Dorsolateral prefrontal cortex (tissue), 122 donors: ENCODE measurements at places on chromosomes 12 and 14.

GRCh38 chr14:36054353-36055051 lies 122.0 kb downstream of the PTCSC3 start:
- DNase-seq = no peak

DNA sequence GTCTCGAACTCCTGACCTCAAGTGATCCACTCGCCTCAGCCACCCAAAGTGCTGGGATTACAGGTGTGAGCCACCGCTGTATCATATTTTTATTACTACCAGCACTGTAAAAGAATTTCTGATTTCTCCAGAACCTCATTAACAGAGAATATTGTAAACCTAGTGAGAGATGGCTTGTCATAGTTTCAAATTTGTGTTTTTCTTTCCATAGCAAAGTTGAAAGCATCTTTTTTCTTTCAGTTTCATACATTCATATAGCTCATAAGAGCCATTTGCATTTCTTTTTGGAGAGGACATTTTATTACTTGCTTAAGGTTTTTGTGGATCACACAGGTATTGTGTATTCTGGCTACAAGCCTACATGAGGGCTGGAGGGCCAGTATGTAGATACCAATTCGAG lies 58.0 kb downstream of the MIS18BP1 start:
- no peak for DNase-seq

DNA sequence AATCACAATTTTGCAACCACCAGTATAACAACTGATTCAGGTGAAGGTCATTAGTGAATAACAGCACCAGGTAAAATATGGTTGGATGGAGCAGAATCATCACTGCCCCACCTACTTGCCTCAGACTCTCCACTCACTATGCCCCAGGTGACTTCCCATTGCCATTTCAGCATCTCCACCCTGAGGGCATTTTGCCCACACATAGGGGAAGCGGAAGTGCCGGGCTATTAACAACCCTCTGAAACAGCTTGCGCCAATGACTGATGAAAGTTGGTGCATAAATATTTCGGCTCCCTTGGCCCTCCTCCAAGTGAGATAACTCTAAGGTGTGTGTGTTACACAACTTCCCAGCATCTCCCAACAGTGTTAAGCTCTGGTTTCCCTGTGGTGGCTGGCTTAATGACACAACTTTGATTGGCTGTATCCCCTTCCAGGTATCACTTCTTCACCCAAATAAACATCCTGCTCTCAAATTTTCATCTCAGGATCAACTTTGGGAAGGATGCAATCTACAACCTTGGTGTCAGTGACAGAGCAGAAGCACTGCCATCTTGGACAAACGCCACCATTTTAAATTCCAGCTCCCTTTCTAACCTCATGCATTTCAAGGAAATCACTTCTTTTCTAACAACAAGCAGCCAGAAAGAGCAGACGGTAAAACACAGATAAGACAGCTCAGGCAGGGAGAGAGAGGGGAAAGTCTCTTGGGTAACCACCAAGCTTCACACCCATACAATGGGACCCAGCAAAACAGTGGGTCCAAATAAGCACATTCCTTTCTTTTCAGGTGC lies 73.6 kb upstream of the PPP2R5C start:
- DNase-seq = no peak

DNA sequence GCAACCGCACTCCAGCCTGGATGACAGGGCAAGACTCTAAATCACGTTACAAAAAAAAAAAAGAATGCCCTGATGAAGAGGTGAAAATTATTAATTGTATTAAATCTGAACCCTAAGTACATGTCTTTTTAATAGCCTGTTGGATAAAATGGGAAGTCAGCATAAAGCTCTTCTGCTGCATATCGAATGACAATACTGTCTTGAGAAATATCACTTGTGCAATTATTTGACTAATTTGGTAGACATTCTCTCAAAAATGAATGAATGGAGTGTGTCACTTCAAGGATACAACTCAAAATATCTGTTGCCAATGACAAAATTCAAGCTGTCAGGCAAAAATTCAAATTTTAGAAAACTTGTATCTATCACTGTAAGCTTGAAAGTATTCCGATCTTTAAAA lies 38.9 kb downstream of the DNAI7 start:
- no peak for DNase-seq

DNA sequence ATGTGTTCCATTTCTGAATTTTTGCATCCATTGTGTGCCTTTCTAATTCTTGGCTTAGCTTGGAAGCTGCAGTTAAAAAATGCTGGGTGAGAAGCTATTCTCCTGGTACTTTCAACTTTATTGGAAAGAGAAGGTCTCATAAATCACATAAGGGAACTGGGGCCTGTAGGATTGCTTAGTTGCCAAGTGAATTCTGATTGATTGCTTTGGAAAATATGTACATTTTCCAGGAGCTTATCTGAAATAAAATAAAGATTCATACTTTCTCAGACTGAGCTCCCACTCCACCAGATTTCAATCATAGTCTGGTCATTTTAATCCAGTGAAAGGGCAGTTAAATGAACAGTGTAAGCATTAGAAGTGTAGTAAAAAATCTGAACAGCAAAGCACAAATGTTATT lies 50.0 kb upstream of the PRICKLE1 start:
- no peak for DNase-seq

- no peak for DNase-seq
These were observed 4.6 kb downstream of the JDP2 start for GRCh38 chr14:75432411-75432810.

DNA sequence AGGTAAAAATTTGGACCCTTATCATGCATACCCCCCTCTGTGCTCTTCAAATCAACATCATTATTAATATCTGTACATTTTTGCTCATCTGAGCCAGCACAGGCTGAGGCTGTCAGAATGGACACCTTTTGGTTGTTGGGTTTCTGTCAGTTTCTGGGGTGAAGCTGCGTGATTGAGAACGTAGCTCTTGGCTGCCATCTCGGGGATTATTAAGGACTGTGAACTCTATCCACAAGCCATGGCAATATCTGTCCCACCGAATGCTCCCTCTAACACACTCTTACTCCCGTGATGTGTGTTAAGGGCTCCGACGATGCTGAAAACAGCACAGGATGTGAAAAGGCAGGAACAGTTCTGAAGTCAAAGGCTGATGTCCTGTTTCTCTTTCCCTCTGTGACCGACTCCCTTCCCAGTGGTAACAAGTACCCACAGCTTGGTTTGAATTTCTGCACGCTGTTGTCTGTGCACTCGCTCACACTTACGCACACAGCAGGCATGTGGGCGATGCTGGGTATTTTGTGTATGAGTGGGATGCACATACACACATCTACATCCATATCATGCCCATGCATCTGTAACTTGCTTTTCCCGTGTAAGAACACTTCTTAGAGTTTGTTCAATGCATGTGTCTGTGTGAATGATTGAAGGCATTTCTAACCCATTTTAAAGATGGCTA lies 405.6 kb downstream of the TMEM121 start:
- no peak for DNase-seq

- DNase-seq = no peak
These were observed 101.0 kb downstream of the LRIG3 start for GRCh38 chr12:58819345-58819744.

DNA sequence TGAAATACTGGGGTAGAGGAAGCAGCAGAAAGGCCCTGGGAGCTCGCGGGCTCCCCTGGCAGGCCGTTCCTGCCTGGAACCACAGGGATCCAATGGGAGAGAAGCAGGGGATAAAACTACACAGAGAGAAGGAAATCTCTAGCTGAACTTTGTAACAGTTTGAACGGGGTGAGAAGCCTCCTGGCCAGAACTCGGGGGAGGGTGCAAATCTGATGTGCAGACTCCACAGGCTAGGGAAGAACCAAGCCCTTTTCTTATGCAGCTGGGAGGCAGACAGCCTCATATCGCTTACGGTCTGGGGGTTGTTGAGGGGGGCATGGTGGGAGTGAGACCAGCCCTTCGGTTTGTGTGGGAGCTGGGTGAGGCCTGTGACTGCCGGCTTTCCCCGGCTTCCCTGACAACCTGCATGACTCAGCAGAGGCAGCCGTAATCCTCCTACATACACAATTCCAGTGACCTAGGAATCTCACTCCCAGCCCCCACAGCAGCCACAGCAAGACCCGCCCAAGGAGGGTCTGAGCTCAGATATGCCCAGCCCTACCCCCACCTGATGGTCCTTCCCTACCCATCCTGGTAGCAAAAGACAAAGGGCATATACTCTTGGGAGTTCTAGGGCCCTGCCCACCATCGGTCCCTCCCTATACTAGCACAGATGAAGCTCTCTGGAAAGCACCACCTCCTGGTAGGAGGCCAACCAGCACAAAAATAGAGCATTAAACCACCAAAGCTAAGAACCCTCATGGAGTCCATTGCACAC lies 143.0 kb downstream of the TMTC1 start:
- peak; percentile 35 for DNase-seq

GRCh38 chr12:89476232-89476631 lies 48.4 kb downstream of the GALNT4 start:
- no peak for DNase-seq

DNA sequence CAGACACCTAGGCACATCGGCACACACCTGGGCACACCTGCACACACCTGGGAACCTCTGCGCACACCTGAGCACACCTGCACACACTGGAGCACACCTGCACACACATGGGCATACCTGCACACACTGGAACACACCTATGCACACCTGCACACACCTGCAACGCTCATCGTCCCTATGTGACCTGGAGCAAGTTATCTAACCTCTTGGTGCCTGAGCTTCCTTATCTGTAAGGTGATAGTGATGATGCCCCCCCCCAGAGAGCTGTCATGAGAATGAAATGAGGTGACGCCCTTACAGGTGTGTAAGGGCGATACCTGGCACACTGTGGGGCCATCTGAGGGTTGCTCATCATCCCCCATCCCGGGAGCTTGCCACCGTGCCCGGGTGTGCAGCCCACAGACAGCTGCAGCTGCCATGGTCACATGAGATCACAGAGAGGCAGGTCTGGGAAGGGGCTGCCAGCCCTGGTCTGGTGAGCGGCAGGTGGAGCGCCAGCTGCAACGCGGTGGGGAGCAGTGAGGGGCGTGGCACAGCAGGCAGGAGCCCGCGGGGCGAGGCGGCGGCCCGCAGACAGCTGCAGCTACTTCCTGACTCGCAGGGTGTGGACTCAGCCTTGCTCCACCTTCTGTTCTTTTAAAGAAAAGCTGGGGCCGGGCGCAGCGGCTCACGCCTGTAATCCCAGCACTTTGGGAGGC lies 59.9 kb upstream of the FBRSL1 start:
- DNase-seq = no peak

DNA sequence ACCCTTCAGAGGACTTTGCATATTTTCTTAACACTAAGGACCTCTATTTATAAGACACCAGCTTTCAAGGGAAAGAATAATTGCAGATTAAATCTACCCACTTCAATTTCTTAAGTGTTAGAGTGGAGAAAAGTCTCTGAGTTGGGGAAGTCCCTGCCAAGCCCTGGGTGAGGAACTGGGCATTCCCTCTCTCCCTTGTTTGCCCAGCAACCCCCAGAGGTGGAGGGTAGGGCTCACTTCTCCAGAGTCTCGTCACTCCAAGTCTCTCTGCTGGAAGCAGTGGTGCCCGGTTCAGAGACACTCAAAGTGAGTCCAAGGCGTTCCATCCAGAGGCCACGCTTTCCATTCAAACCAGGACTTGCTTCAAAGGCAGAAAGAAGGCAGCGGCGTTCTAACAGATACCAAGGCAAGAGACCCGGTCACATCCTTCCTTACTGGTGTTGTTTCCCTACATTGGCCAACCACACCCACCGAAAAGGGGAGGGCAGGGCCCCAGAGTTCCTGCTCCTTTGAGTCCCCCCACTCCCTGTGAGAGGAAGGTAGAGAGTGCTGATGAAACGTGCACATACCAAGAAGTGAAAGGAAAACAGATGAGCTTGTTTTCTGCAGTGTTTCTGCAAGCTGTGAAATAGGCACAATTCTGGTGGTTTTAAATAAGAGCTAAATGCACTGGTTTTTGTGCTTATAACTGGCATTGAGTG lies 6.1 kb upstream of the BDKRB2 start:
- no peak for DNase-seq

DNA sequence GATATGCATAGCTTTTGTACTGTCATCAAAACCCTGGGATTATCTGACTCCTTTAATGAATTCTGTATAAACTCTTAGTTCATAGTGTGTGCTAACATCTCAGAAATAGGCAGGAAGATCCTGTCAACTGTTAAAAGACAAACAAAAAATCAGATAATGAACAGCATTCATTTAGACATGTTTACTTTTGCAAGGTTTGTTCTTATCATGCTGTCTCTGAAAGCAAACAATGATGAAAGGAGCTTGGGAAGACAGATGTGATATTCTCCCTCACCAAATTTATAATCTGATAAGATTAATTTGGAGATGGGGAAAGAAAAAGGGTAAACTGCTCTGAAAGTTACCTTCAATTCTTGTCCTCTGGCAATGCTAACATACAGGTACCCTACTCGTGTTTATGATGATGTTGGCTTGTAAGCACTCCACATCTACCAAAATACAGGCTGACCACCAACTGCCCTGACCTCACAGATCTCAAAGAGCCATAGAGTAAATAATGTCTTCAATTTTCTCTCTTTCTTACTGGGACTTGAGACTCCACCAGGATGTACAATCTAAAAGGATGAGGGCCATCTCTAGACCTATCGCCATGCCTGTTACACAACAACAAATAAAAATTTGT lies 233.8 kb downstream of the SSPN start:
- no peak for DNase-seq

GRCh38 chr12:2242816-2243215 lies 190.0 kb downstream of the CACNA1C start:
- DNase-seq = no peak

GRCh38 chr14:49594347-49595091 lies 4.2 kb upstream of the LRR1 start:
- DNase-seq = no peak

DNA sequence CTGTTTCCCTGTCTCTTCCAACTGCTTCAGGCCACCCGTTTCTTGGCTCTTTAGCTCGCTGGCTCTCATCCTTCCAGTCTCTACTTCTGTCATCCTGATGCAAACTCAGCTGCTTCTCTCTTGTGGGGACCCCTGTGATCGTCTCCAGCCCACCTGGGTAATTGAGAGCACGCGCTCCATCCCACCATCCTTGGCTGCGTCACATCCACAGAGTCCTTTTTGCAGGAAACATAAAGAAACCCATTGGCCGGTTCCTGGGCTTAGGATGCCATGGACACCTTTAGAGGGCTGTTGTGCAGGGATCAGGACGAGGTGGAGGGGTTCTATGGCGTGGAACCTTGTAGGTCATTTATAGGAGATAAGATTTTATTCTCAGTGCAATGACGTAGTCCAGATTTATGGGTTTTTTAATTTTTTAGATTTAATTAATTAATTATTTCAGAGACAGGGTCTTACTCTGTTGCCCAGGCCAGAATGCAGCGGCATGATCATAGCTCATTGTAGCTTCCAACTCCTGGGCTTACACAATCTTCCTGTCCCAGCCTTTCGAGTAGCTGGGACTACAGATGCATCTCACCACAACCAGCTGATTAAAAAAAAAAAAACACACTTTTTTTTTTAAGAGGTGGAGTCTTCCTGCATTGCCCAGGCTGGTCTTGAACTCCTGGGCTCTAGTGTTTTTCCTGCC lies 82.6 kb downstream of the CCDC92 start:
- no peak for DNase-seq

- DNase-seq = no peak
These were observed 95.2 kb downstream of the TSPAN9 start for GRCh38 chr12:3172124-3173007.

- no peak for DNase-seq
These were observed 5.1 kb upstream of the TUNAR start for GRCh38 chr14:95871531-95871930.
